ENCODE measurements at places on chromosomes 3 and 15.

DNA sequence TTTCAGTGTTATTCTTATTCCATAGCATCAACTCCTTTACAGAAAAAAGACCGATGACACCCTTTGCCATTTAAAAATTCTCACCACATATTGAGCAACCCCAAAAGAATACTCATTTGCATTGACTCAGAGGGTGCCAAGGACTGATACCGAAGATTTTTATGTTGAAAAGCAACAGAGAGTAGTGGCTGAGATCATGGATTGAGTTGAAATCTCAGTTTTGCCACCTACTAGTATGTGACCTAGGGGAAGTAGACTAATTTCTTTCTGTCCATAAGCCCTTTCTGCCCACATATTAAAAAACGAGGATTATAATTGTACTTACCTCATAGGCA, 313.9 kb upstream of the SATB1 start:
- DNase-seq = no peak

DNA sequence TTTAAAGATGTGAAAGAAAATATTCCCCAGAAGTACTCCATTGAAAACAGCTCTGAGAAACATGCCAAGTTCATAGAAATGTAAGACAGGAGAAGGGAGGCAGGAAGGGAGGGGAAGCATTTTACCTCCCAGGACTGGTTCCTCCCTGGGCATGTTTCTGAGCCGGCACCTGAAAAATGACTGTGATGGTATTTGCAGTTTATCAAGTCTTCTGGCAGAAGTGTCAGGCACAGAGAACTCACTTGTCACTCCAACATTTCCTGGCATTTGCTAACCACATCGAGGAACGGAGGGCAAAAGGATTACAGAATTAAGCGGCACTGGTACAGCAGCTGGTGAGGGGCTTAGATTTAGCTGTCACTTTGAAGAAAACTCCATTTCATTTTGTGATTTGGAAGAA, 1054.0 kb downstream of the TUSC7 start:
- DNase-seq = no peak

GRCh38 chr3:170323331-170323730, 34.2 kb upstream of the SKIL start:
- no peak for DNase-seq

DNA sequence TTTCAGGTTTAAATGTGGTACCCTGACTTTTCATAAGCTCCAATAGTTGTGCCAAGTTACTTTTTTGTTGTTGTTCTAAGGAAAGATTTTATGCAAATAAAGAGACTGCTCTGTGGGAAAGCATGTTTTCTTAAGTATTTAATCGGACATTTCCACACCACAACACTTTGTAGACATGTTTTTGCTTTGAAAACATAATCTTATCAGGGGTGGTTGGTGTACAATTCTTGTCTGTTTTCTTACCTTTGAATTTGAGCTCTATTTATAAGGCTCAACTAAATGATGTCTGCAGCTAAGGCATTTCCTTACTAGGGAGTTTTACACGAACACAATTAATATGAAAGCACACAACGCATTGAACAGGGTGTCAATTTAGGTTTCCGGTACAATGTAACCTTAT, 81.5 kb upstream of the CDIN1 start:
- no peak for DNase-seq

- DNase-seq = no peak
Measured at GRCh38 chr15:39770748-39771689, 11.6 kb downstream of the FSIP1 start.

DNA sequence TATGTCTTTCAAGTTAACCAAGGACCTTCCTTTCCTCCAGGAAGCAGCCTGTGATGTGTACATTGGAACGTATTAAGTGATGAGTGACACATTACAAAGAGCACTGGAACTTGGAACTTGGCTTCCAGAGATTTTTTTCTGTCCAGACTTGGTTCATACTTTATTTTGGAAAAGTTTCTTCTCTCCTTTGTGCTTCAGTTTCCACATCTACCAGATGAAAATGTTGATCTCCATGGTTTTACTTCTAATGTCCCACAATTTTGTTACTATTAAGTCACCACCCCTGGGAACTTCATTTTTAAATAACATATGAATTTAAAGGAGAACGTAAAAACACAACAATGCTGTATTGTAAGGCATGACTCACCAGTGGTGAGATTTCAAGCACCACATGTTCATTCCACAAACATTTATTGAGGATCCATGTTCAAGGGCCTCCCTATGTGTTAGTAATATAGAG, 290.7 kb upstream of the LMCD1 start:
- DNase-seq = no peak

DNA sequence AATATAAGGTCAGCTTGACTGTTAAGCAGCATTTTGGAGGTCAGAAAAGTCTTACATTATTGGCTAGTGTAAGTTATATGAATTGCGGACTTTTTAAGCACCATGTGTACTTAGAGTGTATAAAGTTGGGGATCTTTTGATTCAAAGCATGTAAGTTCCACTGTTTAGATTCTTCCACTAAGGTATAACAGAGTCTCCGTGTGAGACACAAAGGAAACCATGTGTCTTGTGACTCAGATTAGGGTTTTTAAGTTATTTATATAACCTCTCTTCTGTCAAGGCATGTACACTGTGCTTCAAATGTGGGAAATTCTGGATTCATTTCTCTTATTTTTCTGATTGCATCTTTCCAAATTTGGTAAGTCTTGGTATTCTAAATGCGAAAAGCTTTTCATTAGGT, 143.5 kb upstream of the SOX2 start:
- DNase-seq = no peak

DNA sequence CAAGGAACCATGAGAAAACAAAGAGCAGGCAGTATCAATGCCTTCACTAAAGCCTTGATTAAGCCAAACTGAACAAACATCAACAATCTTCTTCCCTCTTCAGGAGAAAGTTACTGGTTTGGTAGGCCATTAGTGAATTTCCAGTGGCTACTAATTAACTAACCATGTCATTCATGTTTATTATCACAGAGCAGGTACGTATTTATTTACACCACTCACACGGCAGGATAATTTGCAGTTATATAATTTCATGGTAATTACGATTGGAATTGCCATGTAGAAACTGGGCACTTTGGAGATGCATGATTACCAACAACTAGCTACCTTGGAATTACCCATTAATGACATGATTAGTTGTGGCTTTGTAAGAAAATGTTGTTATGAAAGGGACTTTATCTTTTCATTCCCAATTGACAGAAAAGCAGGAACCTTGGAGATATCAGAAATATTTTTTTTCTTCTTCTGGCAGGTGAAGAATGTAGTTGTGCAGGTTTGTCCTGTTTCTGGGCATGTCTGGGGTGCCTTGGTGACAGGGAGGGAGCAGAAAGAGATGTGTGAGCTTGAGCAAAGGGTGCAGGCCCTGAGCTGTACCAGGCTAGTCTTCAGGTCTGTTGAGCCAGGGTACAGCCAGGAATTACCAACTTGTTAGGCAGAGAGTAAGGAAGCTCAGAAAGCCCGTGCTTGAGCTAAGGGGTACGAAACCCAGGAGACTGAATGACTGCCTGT, 310.7 kb downstream of the RORA start:
- no peak for DNase-seq

Measured in NCI-H1092 (cell line).